ENCODE measurements at places on chromosomes 6 and 20. TPM values are rescaled to one million over a fixed set of nuclear protein-coding genes. Genes with fewer than 3 reads are reported as not detected.

DNA sequence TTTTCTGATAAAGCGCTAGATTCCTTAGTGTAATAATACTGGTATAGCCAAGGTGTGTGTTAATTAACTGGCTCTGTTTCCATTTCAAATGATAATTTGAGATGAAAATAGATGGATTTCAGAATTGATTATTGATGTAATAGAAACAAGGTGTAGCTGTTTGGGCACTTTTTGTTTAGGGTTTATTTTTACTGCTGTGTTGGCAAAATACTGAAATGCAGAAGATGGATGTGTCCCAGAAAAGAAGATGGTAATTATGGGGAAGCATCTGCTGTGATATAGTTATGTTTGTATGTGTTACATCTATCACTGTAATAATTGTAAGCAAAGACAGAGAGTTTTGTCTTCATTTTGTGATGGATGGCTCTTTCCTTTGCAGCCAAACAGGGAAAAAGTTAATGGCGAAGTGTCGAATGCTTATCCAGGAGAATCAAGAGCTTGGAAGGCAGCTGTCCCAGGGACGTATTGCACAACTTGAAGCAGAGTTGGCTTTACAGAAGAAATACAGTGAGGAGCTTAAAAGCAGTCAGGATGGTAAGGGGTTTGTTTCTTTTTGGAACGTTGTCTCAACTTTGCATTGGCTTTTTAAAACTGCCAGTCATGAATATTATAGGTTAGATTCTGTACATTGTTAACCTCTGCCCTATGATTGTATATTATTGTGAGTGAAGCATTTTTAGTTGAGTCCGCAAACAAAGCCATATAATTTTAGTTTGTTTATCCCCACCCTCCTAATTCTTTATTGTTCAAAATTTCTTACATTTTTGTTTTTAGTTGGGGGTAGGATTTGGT is 8.6 kb upstream of the ACAT2 start:
- DNase-seq, result no peak

DNA sequence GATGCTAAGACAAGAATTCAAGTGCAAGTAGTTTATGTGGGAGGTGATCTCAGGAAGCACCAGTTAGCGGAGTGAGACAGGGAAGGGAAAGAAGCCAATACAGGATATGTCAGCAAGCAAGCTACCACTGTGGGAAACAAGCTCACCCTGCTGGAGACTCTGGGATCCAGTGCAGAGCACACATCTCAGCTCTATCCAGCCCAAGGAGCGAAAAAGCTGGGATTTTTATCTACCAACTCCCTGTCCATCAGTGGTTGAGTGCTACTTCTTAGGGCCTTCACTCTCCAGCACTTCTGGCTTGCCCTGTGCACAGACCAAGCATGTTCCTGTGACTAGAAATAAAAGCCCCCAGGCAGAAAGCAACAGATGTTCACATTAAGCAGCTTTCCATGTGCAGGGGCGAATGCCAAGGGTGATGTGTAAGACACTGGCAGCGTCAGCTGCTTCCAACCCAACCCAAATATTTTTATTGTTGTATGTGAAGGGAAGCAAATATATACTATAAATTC is 10.8 kb upstream of the RNF24 start:
- DNase-seq, result no peak

- no peak for DNase-seq
These were observed 193.3 kb downstream of the PHACTR1 start for GRCh38 chr6:12909833-12910232.

DNA sequence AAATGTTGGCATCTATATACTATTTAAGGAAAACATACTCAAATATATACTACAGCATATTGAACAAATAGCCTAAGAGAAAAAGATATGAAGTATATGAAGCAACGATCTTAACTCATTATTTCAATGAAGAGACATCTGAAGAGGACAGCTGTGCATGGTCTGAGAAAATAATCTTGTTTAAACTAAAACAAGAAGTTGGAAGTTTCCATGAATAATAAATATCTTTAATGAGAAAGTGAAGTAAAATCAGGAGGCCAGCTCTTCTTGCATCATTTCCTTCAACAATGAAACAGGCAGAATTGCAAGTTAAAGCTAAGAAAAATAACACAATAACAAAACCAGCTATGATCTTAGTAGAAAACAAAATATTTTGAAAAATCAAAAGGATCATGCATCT is 1265.4 kb upstream of the MAP3K7 start:
- no peak for DNase-seq

- DNase-seq, result no peak
These were observed 59.3 kb downstream of the CDC5L start for GRCh38 chr6:44446626-44447300.

DNA sequence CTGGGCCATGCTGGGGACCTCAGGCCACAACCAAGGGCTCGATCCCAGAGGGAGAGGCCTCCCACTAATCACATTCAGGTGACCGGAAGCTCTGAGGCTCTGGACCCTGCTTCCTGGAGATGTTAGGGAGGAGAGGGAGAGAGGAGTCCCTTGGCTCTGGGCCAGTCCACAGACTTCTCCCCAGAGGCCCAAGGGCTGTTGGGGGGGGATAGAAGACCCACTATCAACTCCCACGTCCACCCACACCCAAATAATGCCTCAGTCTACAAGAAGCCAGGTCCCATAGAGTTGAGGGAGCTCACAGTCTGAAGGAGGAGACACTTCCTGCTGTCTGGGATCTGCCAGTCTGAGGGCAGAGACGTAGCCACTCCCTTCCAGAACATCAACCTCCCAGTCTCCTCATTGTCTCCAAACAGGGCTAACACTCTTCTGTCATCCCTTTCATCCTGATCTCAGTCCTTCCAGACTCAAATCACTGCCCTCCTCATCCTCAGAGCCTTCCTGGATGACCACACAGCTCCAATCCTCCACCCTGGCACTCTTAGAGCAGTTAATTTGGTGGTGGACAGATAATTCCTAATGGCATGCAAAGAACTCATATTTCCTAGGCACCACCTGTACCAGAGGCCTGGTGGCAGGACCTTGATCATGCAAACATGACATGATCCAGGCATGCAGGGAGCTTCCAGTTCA is 69.9 kb downstream of the MRPL14 start:
- DNase-seq, result no peak

GRCh38 chr6:99026135-99026534 is 78.4 kb upstream of the FBXL4 start:
- no peak for DNase-seq

- no peak for DNase-seq
These were observed 1459.9 kb downstream of the GRIK2 start for GRCh38 chr6:102853249-102853955.

DNA sequence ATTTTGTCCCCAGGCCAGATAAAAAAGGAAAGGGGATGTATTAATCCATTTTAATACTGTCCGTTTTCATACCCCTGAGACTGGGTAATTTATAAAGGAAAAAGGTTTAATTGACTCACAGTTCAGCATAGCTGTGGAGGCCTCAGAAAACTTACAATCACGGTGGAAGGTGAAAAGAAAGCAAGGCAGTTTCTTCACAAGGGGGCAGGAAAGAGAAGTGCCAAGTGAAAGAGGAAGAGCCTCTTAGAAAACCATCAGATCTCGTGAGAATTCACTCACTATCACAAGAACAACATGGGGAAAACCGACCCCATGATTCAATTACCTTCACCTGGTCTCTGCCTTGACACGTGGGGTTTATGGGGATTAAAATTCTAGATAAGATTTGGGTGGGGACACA is 152.5 kb downstream of the IBTK start:
- no peak for DNase-seq

GRCh38 chr20:38249536-38250310 is 10.8 kb downstream of the KIAA1755 start:
- no peak for DNase-seq

GRCh38 chr6:107641500-107641941 is 151.6 kb downstream of the SOBP start:
- DNase-seq, result no peak

GRCh38 chr6:107756660-107757355 is 67.3 kb downstream of the SCML4 start:
- DNase-seq, result no peak

DNA sequence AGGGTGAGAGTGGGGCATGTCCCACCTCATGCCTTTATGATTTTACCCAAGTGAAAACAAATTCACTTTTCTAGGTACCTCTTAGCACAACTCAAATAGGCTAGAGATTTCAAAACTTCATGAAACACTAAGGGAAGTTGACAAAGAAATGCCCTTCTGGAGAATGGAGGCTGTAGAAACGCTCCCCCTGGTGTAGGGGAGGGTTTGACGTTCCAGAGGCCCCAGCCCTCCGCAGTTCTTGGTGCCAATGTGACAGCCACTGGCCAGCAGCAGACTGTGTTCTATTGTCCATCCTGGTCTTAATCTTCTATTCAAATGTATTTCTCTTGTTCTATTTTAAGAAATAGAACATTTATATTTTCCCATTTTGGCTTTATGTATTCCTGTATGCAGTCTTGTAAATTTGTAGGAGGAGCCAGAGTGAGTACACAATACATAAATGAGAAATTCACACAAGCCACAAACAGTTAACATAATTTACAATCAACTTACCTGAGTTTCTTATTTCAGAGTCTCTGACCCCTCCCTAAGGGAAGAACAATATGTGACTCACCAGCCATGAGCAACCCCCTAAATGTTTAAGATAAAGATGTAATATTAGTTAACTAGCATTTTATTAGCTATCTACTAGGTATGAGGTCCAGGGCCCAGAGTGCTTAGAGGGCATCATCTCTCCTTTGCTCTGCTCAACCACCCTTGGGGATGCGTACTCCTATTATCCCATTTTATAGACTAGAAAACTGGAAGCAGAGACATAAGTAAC is 8.8 kb upstream of the MUC21 start:
- no peak for DNase-seq

DNA sequence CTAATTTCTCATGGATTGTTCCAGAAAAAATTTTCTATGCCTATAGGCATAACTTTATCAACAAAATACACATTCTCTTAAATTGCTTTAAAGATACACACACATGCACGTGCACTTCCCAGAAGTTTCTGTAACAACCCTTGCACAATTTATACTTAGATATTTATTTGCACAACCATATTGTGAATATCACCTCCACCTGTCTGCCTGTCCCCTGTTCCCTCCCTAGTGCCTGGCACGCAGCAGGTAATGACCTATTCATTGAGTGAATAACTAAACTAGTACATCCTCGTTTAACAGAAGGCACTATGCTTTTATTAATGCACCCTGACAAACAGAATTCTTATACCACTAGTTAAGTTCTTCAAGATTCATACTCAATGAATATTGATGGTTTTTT is 198.9 kb downstream of the BCAS1 start:
- DNase-seq, result no peak

DNA sequence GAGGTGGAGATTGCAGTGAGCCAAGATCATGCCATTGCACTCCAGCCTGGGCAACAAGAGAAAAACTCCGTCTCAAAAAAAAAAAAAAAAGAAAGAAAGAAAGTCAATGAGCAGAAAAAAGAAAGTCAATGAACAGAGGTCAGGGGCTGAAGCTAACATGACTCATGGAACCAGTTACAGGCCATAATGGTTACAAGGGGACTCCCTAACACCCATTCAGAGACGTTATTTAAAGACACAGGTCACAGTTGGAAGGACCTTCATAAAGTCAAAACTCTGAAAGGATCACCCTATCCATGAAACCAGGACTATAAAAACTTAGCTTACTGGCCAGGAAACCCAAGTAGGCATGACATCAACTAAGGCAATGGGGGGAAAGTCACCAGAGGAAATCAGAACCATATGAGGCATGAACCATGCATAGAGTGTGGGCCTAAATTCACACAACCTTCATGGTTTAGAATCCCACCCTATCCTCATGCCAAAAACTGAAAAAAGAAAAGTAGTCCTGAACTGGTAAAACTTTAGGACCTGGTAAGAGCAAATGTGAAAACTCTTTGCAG is 18.2 kb downstream of the FBXL4 start:
- no peak for DNase-seq

GRCh38 chr6:131331151-131331550 is 195.9 kb downstream of the AKAP7 start:
- DNase-seq, result no peak

DNA sequence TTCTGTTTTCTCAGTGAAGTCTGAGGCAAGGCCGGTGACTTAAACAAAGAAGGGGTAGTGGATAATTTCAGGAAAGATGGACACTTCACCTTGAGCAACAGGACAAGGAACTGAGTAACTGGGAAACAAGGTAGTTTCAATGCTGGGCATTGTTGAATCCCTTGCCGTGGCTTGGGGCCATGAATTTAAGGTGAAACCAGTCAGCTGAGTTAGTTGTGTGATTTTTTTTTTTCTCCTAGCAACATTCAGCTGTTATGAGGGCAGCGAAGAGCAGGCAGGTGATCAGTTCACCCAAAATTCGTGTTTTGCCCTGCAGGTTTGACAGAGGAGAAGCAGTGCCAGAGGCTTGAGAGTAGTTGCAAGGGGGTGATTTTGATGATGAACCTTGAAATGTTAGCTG is 6.8 kb downstream of the BICRAL start:
- no peak for DNase-seq

DNA sequence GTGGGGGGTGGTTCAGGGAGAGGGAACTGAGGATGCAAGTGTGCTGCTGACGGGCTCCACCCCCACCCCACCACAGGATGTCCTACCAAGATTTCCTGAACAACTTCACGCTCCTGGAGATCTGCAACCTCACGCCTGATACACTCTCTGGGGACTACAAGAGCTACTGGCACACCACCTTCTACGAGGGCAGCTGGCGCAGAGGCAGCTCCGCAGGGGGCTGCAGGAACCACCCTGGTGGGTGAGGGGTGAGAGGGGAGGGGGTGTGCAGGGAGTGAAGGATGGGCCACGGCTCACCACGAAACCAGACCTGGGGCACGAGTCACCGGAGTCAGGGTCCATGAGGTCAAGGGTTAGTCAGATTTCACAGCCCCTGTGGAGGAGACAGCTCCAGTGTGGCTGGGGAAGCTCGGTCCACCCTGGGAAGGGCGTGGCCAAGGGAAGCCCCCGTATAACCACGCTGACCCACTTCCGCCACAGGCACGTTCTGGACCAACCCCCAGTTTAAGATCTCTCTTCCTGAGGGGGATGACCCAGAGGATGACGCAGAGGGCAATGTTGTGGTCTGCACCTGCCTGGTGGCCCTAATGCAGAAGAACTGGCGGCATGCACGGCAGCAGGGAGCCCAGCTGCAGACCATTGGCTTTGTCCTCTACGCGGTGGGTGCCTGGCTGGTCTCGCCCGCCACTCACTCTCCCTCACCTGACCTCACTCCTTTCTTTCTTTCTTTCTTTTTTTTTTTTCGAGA is 18.3 kb downstream of the CAPN11 start:
- peak; percentile 80 for DNase-seq

The STX11 gene
- total RNA-seq, result 19.4 TPM

The ZNF391 gene
- 4.5 TPM for total RNA-seq

The ARMH2 gene
- 0.40 TPM for total RNA-seq

The PBOV1 gene
- not detected for total RNA-seq

The CHD6 gene
- total RNA-seq, result 28.2 TPM

All from activated CD8-positive, alpha-beta T cell treated with anti-CD3 and anti-CD28 coated beads for 36 hours (primary cell).